Neural crest cell (in vitro differentiated cells): ENCODE measurements at places on chromosomes 13 and 19. TPM values are rescaled to one million over a fixed set of nuclear protein-coding genes. Genes with fewer than 3 reads are reported as not detected.

- peaks cover 4% of the 10 kb centered on the region for H3K4me1 ChIP-seq
- H3K27ac ChIP-seq: no peak overlapping the region
- no peaks in the 10 kb centered on the region for H3K27me3 ChIP-seq
- H3K4me3 ChIP-seq: no peak overlapping the region
Measured at GRCh38 chr13:113597391-113598080, 13.0 kb downstream of the TFDP1 start.

GRCh38 chr19:17035842-17036424 lies 9.3 kb upstream of the CPAMD8 start:
- no peaks in the 10 kb centered on the region for H3K36me3 ChIP-seq
- peaks cover 6% of the 10 kb centered on the region for H3K27me3 ChIP-seq
- no peaks in the 10 kb centered on the region for H3K4me1 ChIP-seq
- no peak overlapping the region for H3K4me3 ChIP-seq
- H3K27ac ChIP-seq: no peak overlapping the region

Gene KCNC3
- total RNA-seq: 4.0 and 4.2 TPM in 2 replicates

GRCh38 chr13:91567485-91568207 lies 169.2 kb downstream of the GPC5 start:
- DNase-seq: no peak
- H3K27ac ChIP-seq: no peak overlapping the region
- no peaks in the 10 kb centered on the region for H3K36me3 ChIP-seq

Gene CCDC8
- 23.9 and 25.1 TPM in 2 replicates for total RNA-seq

Gene ZNF44
- 5.5 and 5.8 TPM in 2 replicates for total RNA-seq

Gene FSD1
- total RNA-seq: 51.9 and 53.5 TPM in 2 replicates

GRCh38 chr19:3403489-3404323 lies 37.3 kb downstream of the NFIC start:
- H3K27me3 ChIP-seq: peaks cover 17% of the 10 kb centered on the region
- no peaks in the 10 kb centered on the region for H3K4me1 ChIP-seq
- H3K36me3 ChIP-seq: no peaks in the 10 kb centered on the region
- H3K4me3 ChIP-seq: no peak overlapping the region

DNA sequence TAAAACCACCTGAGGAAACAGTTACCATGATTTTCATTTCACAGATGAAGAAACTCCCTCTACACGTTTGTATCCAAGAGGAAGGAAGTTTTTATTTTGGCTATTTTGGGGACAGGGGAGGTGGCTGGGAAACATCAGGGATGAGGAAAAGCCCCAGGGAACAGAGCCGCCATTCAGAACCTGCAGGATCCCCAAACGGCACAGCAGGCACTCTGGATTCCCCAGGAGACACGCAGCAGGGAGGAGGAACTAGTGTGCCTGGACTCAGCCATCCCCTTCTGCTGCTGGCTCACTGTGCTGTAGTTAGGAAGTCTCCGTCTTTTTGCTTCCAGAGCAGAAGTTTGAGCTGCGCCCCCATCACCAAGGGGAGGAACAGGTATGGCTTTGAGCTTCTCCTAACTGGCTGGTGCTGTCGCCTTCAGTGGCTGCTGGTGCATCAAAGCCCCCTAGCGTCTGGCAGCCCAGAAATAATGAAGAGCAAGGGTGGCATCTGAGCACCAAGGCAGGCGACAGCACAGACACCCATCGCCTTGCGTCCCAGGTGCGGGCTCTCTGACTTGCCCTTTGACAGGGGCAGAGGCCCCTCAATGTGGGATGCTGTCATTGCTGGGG lies 4.2 kb downstream of the NAPA start:
- H3K27ac ChIP-seq: peak overlapping the region; percentile 27
- no peaks in the 10 kb centered on the region for H3K27me3 ChIP-seq
- no peak for DNase-seq
- peaks cover 31% of the 10 kb centered on the region for H3K4me1 ChIP-seq

GRCh38 chr13:42270160-42270856 lies 1.6 kb upstream of the AKAP11 start:
- no peak for DNase-seq
- no peaks in the 10 kb centered on the region for H3K27me3 ChIP-seq
- H3K36me3 ChIP-seq: peaks cover 21% of the 10 kb centered on the region
- H3K27ac ChIP-seq: peak overlapping the region; percentile 10
- peak overlapping the region; percentile 99 for H3K4me3 ChIP-seq
- H3K4me1 ChIP-seq: peaks cover 34% of the 10 kb centered on the region

DNA sequence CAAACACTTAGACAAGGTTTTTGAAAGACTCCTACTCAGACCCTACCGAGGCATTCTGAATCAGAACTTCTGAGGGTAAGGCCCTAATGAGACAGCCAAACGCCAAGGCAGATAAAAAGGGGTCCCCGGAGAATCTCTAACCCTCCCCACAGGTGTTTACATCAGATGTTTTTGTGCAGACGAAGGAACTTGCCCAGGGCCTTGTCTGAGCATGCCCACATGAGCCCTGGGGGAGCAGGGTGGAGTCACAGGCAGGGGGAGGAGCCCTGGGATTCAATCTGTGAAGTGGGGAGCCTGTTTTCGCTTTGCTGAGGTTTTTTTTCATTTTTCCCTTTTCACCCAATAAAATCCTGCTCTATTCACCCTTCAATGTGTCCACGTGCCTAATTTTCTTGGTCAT lies 61.6 kb upstream of the MED4 start:
- no peaks in the 10 kb centered on the region for H3K27me3 ChIP-seq
- peaks cover 7% of the 10 kb centered on the region for H3K4me1 ChIP-seq
- H3K36me3 ChIP-seq: no peaks in the 10 kb centered on the region
- peak; percentile 1 for DNase-seq

DNA sequence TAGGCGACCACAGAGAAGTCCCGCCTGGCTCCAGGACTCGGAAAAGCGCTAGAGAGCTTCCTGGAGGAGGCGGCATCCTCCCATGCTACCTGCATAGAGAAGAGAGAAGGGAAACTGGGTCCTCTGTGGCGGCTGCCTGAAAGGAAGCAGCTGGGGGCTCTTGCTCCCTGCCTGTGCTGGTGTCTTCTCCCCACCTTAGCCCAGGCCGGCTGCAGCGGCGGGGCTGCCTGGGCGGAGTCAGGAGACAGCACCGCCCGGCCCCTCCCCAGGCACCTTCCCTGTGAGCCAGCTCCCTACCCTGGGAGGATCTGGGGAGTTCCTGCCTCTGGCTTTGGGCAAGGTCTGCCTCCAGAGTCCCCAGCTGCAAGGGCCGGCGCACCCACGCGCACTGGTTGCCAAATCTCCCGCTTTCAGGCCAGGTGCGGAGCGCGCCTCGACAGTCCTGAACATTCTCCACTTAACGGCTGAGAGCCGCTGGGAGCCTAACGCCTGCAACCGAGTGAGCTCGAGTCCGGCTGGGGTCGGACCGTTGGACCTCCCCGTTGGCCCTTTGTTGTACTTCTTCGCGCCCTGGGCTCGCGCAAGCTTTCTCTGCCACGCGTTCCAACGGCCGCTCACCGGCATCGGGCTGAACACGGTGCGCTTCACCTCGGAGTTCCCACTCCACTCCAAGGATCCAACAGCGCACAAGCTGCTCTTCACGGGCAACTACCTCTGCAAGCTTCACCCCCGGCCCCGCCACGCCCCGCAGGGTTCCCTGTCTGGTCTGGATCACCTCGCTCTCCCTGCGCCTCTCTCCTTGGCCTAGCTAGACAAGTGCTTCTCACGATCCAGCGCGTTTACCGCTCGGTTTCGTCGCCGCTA lies 21.8 kb upstream of the ZNF30 start:
- no peaks in the 10 kb centered on the region for H3K36me3 ChIP-seq
- H3K4me1 ChIP-seq: no peaks in the 10 kb centered on the region
- H3K4me3 ChIP-seq: no peak overlapping the region
- peaks cover 83% of the 10 kb centered on the region for H3K27me3 ChIP-seq
- DNase-seq: no peak
- no peak overlapping the region for H3K27ac ChIP-seq

- no peak for DNase-seq
- H3K4me3 ChIP-seq: no peak overlapping the region
- no peaks in the 10 kb centered on the region for H3K27me3 ChIP-seq
- H3K27ac ChIP-seq: no peak overlapping the region
- peaks cover 5% of the 10 kb centered on the region for H3K36me3 ChIP-seq
Measured at GRCh38 chr19:2810141-2811091, 9.3 kb upstream of the ZNF554 start.

- peaks cover 15% of the 10 kb centered on the region for H3K36me3 ChIP-seq
- H3K27me3 ChIP-seq: no peaks in the 10 kb centered on the region
- no peak overlapping the region for H3K27ac ChIP-seq
- no peak overlapping the region for H3K4me3 ChIP-seq
Measured at GRCh38 chr19:3683405-3684053, 16.7 kb downstream of the PIP5K1C start.

- no peaks in the 10 kb centered on the region for H3K36me3 ChIP-seq
- no peak for DNase-seq
- H3K4me1 ChIP-seq: peaks cover 41% of the 10 kb centered on the region
- H3K4me3 ChIP-seq: peak overlapping the region; percentile 25
Measured at GRCh38 chr13:99610702-99611289, 109.5 kb downstream of the TM9SF2 start.

GRCh38 chr19:46861691-46862502 lies 1.1 kb downstream of the ARHGAP35 start:
- peaks cover 2% of the 10 kb centered on the region for H3K36me3 ChIP-seq
- H3K27ac ChIP-seq: no peak overlapping the region
- no peaks in the 10 kb centered on the region for H3K27me3 ChIP-seq
- H3K4me3 ChIP-seq: no peak overlapping the region
- H3K4me1 ChIP-seq: peaks cover 15% of the 10 kb centered on the region
